ENCODE measurements at places on chromosomes 12 and 14.

DNA sequence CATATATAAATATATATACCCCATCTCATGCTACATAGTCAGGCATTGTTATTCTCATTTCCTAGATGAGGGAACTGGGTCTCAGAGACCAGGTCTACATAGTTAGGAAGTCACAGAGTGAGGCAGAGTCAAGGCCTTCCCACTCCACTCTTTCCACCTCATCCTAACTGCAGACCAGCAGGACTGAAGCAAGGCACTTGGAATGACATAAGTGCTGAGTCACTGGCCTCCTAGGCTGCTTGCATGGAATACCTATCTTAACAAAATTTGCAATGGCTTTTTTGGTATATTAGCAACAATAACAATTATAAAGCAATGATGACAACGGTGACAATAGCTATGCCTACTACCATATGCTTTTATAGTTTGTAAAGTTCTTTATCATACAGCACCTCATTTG is 5.4 kb upstream of the ANO4 start:
- no peak for DNase-seq

DNA sequence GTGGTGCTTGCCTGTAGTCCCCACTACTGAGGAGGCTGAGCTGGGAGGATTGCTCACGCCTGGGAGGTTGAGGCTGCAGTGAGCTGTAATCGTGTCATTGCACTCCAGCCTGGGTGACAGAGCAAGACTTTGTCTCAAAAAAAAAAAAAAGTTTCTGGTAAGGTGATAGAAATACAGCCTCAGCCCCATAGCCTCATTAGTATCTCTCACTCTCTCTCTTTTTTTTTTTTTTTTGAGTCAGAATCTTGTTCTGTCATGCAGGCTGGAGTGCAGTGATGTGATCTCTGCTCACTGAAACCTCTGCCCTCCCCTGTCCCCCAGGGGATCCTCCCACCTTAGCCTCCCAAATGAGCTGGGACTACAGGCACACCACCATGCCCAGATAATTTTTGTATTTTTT is 19.2 kb downstream of the MTHFD1 start:
- DNase-seq: no peak

DNA sequence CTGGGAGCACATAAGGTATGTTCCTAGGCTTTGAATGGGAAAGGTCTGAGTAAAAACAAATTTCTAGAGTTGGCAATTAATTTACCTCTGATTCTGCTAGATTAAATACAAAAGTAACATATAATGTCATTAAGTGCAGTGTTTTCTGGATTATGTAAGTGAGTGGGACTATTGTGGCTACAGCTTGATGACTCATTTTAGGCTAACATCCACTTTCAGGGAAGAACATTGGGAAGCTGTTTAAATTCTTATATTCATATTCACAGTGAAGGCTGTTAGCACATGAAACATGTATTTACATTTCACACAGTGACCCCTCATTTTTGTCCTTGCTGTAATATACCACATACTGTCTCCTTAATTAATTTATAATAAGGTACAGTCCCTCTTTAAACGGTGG is 13.2 kb upstream of the BMAL2 start:
- DNase-seq: no peak

DNA sequence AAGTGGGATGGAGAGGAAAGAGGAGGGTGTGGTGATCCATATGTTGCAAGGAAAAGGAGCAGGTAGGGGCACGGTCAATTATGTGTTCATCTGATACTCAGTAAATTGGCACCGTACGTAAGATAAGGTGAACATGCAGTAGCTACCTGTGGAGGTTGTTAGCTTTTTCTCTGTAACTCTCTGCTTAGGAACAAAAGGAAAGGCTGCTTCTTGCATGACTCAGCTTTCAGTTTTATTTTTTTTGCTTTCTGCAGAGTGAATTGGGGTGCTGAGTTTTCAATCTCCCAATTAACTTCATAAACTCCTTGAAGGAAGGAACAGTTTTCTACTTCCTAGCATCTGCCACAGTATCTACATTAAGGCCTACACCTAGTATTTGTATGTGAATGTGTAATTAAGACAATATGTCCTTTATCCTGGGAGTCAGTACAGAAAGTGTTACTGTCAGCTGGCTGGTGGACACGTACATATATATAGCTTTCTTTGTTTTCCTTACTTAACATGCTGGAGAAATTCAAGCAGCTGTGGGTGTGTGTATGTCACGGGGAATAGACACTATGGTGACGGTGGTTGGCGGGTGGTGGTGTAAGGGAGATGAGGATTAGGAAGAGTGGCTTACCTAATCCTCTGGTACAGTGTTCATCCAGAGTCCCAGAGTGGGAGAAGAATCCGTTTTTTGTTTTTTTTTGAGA is 40.1 kb upstream of the WNK1 start:
- no peak for DNase-seq

DNA sequence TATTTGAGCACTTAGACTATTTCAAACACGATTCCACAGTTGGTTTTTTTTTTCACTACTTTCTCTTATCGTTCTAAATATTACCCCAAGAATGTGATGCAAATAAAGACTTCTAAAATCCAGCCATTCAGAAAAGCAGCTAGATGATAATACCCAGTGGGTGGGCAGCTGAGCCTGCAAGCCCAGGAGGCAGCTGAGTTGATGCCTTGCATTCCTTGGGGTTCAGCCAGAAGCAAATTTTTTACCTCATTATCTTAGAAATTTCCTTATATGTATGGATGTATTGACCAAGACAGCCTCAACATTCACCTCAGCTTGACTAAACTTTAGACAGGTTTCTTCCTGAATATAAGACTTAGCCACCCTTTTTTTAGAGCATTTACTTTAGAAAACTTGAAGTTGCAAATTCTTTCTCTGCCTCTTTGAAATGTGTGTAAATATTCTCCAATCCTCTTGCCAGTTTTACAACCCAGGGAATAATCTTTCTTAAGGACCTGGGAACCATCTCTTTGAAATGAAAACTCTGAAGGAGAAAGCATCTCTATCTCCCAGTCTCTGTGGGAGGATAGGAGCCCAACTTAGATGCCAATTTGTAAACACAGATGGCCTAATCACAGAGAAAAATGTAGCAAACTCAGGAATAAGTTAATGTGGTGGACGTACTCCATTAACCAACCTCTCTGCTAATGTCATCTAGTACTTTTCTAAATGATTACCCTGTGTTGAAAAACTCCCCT is 52.2 kb upstream of the ANP32D start:
- DNase-seq: no peak

Measured in GOT3 (cell line).